ENCODE measurements at places on chromosomes 6 and 20.

DNA sequence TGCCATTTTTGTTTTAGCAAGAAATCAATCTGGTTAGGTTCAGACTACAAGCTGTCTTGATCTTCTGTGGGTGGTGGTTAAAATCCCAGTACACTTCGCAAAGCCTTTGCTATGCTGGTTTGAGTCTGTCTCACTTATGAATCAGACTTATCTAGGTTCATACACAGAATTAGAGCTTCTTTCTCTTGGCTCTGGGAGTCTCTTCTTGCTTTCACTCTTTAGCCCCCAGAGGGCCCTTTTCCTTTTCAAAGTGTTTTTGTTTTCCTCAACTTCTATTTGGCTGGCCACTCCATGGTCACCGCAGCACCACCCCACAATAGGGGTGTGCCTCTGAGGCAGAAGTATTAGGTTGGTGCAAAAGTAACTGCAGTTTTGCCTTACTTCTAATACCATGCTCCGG, 21.3 kb downstream of the ECI2 start:
- DNase-seq = no peak

GRCh38 chr6:37607944-37608343, 89.7 kb downstream of the MDGA1 start:
- peak; percentile 45 for DNase-seq

- no peak for DNase-seq
Measured at GRCh38 chr6:163175301-163175700, 239.2 kb upstream of the QKI start.

DNA sequence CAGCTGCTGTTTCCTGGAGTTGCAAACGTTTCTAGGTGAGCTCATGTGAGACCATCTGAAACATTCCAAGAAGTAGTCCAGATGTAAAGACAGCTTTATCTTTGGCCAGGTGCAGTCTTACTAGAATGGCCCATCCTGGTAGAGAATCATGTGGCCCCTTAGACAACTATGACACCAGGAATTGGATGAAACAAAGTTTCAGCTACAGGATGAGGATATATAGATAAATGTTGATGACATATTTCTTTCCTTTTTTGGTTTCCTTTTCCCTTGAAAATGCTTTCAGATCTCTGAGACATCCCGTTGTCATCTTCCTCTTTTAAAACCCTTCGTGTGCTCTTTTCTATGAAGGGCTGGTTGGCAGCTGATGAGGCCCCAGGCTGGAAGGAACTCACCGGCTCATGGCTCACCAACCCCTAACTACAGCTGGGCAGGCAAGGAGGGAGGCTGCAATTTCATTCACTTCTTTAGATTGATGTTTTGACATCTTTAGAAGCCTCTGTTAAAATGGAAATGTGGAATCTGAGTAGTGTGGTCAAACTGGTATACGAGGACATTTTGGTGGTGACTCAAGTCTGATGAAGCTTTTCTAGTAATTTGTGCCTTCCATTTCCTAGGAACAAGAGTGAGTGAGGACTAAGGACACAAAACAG, 167.9 kb upstream of the TNFAIP3 start:
- peak; percentile 26 for DNase-seq

GRCh38 chr20:6993011-6993410, 225.5 kb downstream of the BMP2 start:
- peak; percentile 22 for DNase-seq

DNA sequence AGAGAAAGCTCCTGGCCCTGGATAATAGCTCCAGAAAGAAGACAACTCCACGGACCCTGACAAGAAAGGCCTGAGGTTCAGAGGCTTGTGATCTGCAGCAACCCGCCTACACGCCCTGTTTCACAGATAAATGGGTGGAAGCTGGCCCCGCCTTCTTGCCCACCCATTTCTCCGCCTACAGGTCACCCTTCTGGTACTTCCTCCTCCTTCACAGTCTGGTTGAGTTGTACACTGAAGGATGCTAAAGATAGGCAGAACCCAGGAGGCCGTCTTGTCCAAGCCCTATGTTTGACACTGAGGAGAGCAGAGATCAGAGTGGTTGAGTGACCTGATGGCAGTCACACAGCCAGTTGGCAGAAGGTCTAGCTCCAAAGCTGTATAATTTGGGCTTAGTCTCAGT, 34.2 kb upstream of the MDGA1 start:
- DNase-seq = no peak

DNA sequence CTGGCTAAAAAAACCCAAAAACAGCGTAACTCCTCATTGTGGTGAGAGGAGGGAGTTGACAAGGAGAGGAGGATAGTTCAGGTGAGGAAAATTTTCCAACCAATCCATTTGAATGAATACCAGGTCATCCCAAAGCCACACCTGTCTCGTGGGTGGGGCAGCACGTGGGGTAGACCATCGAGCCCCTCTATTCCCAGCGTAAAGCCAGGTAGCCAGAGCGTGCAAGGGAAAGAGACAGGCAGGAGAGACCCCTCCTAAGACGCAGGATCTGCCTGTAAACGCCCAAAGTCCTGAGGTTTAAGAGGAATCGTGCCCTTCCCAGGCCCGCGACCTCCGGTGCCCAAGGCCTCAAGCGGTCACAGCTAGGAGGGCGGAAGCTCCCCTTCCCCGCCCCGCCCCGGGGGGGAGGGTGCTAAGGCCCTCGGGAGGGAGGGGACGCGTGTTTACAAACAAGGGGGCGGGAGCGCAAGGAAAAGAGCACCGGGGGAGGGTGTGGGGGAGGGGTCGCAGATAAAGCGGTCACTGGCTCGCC, 712 bp downstream of the RXRB start:
- peak; percentile 52 for DNase-seq

- no peak for DNase-seq
Measured at GRCh38 chr20:59903621-59904020, 29.8 kb downstream of the SYCP2 start.

- no peak for DNase-seq
Measured at GRCh38 chr20:41172296-41173140, 35.2 kb downstream of the PLCG1 start.

DNA sequence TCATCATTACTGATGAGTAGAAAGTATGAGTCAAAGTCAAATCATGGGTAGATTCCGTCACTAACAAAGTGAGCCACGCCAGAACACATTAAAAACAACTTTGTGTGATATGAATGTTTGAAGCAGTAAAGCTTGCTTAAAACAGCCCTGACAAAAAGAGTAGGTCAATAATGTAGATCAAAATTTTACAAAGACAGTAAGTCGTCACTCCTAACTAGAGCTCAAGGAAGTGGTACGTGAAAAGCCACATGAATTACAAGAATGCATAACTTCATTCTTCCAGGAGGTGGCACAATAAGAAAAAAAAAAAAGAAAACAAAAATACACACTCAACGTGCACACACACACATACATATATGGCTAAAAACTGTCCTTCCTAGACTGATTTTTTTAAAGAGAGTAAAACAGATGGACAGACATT, 69.9 kb downstream of the HACE1 start:
- DNase-seq = peak; percentile 81

GRCh38 chr6:137115658-137116057, 57.8 kb downstream of the IL22RA2 start:
- no peak for DNase-seq

- no peak for DNase-seq
Measured at GRCh38 chr6:166673309-166673708, 46.3 kb upstream of the RPS6KA2 start.

DNA sequence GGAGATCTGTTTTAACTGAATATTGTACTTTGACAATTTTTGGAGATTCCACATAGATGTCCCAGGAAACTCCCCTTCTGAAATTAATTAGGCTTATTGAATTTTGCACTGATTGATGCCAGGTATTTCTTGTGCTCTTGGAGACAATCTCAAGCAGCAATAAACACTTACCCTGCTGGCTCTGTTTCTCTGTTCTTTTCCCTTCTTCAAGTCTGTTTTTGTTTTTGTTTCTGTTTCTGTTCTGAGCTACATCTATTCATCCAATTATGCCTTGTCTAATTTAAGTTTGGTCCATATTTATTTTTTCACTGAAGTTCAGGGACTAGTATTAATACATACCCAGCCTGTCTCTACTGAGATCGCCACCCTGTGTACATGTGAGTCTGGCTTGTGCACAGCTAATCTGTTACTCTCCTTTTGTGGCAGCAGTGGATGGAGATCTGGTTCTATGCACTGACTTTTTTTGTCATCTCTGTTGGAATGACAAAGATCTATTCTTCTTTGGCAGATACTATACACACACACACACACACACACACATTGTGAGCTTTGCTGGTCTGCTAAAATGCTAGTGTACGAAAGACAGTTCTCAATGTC, 51.9 kb downstream of the IL22RA2 start:
- no peak for DNase-seq

DNA sequence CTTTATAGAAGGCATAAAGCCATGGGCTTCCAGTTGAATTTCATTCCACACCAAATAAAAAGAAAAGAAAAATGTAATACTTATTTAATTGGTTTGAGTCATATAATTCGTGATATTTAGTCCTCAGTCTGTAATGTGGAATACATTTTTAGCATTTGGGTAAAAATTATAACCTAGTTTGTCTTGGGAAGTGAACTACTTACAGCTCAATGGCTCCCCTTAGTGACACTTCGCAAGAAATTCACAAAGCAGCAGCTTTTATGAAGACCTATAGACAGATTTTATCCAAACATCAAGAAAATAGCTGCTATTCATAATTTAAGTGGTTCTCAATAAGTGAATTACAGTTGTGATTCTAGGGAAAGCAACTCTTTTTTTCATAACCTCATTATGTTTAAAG, 72.1 kb downstream of the RSPO3 start:
- DNase-seq = peak; percentile 55

GRCh38 chr6:105900125-105900937, 185.8 kb upstream of the PRDM1 start:
- peak; percentile 86 for DNase-seq

GRCh38 chr6:111552241-111552744, 53.4 kb downstream of the TRAF3IP2 start:
- peak; percentile 98 for DNase-seq

DNA sequence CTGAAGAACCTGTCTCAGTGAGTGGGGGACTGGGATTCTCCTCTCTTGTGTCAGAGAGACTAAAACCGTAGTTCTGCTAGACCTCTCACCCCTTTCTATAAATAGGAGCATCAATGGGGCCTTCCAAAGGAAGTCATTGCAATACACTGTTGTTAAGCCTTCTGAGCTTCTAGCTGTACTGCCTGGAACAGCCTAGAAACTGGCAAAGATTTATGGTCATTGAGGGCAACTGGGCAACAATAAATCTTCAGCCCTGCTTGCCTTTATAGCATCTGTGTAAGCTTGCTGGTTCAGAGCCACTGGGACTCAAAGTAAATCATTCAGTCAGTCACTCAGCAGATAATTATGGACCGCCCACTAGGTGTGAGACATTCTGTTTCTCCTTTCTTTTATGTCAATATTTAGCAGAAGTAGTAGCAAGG, 53.2 kb downstream of the PPP1R14C start:
- DNase-seq = peak; percentile 71

- no peak for DNase-seq
Measured at GRCh38 chr6:33815854-33816253, 12.1 kb upstream of the MLN start.

GRCh38 chr6:40997234-40997957, 41.6 kb downstream of the UNC5CL start:
- peak; percentile 62 for DNase-seq

DNA sequence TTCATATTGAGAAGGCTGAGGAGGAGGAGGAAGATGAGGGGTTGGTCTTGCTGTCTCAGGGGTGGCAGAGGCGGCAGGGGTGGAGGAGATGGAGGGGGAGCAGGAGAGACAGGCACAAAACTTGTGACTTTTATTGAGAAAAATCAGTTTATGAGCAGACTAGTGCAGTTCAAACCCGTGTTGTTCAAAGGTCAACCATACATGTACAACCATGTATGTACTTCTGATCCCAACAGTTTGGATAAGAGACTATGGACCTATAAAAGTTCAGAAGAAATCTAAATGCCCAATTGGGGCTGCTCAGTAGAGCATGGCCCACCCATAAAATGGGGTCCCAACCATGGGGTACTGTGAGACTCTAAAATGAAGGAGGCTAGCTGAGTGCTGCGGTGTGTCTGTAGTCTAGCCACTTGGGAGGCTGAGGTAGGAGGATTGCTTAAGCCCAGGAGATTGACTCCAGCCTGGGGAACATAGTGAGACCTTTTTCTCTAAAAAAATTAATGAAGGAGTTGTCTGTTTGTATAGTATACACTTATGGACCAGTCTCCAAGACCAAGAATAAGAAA, 7.6 kb upstream of the SLC22A7 start:
- no peak for DNase-seq

- no peak for DNase-seq
Measured at GRCh38 chr6:151564654-151565053, 70.8 kb downstream of the CCDC170 start.
